AG20443 (cell line): ENCODE measurements at places on chromosomes 7 and 10.
A peak's percentile ranks its signal among the peaks of the same experiment; 100 is the strongest.

DNA sequence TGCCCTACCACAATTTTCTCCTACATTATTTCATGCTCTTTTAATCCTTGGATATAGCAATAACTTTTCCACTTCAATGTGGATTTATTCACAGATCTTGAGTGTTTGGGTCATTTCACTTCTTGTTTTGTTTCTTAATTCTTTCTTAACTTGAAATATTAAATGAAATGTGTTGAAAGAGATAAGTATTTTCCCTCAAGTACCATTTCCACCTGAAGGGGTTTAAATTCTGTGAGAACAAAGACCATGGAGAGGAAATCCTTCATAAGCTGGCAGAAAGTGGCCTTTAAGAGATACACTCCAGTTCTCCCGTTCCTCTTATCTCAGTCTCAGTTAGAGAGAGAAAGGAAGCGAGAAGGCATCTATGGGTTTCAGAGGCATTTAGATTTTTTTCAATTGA lies 14.1 kb upstream of the DLD start:
- no peak for DNase-seq

DNA sequence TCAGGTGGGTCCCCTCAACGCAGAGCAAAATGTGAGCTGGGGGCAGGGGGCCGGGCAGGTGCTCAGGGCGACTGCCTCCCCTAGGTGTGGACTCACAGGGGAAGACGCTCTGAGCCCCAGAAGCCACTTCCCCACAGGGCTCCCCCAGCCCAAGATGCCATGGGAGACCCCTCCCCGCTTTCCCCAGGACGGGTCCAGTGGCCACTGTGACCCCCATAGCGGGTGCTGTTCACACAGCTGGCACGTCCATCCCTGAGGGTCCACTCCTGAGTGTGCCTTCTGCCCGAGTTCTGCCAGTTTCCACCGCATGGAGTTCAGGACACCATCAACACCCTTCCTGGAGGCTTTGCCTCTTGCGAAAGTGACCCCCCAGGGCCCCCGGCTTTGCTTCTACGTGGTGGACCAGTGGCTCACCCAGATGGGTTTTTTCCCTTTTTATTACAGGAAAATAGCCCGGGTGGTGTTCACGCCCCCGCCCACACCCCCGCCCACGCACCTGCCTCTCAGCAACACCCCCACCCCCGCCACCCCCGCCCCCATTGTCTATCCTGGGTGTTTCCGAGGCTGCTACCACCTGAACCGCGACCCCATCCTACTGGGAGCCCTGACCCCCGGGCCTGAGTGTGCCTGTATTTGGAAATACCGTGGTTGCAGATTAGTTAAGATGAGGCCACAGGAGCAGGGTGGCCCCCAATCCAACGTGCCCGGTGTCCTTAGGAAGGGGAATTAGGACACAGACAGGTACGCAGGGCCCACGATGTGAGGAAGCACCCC lies 32.0 kb downstream of the ADAP1 start:
- no peak for DNase-seq

GRCh38 chr10:6719561-6719960 lies 139.5 kb upstream of the PRKCQ start:
- DNase-seq: no peak

- DNase-seq: no peak
Observed at GRCh38 chr7:143360788-143361551, 1.5 kb downstream of the FAM131B start.

DNA sequence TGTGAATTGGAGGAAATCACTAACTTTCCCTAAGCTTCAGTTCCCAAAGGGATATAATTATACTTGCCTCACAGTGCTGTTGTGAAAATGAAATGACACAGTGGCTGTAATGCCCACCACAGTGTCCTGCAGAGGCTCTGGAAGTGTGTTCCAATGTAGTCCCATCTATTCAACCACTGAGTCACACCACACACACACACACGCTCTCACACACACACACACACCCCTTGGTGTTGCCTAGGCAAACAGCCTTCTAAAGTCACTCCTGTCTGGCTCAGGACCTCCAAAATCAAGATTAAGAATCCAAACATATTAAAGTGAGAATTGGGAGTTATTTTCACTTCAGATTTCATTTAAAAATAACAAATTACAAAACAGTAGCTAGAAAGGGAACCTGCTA lies 73.3 kb downstream of the NRCAM start:
- DNase-seq: no peak

DNA sequence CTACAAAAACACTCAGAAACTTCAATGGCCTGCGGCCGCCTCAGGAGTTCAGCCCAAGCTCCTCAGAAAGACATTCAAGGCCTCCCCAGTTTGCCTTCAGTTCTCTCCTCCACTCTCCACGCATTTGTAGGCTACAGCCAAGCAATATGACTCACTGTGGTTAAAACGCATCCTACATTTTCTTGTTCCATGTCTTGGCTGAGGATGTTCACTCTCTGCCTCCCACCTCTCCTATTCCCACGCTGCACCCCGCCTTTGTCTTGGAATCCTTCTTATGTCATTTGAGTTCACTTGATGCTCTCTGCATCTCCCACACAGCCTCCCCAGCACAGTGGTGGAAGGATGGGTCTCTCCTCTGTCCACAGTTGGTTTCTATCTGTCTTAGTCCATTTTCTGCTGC lies 184.8 kb downstream of the NPSR1 start:
- DNase-seq: no peak

DNA sequence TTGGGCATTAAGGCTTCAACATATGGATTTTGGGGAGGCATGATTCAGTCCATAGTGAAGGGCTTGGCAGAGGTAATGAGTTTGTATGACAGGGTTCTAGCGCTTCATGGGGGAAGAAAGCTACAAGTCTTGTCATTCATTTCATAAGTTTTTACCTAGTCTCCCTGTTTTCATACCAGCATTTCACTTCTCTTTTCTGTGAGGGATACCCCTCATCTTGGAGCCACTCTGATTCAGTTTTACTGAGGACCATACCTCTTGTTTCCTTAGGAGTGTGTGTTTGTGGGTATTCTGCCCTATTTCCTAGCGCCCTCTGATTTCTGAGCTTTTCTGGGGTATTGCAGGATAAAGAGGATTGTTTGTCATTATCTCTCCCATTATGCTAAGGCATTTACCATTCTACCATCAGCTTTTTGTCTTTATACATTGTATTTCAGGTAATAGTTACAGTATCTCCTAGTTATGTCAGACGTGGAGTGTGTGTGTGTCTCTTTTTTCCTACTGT lies 6.8 kb downstream of the RSBN1L start:
- DNase-seq: no peak

DNA sequence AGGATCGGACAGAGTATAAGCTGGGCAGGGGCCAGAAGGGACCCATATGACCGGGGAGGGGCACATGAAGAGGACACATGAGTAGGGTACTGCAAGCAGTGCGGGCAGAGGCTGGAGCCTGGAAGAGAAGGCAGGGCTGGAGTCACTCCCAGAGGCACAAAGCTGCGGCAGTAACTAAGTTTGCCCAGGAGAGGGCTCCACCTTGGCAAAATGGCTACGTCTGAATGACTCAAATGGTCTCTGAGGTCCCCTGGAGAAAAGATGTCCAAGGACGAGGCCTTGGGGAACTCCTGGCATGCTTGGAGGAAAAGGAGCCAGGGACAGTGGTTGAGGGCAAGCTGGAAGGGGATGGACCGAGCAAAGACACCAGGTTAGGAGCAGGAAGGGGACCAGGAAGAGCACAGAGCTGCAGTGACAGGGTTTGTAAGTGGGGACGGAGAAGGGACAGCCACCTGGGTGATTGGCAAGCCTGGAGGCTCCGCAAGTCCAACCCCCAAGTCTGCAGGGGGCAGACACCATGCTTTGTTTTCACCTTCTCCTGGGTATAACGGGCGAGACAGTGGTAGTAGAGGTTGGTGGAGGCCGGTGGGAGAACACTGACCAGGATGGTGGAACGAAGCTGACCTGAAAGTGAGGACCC lies 43.1 kb upstream of the LBX1 start:
- DNase-seq: peak; percentile 87

- DNase-seq: peak; percentile 27
Observed at GRCh38 chr7:96061009-96061408, 260.9 kb downstream of the SLC25A13 start.

DNA sequence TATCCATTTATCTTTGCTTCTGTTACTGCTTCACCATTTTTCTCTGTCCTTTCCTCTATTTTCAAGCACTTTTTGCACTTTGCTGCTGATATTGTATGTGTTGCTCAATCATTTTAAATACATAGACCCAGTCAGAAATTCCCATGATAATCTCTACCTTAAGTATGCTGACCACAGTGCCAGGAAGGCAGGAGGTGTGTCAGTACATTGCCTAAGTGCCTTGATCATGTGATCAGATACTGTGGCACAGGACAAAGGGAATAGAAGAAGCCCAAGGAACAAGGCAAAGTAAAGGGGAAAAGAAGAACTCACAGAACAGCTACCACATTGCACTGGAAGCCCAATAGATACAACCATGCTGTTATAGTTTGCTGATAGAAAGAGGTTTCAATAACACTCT lies 53.7 kb upstream of the CD36 start:
- no peak for DNase-seq

DNA sequence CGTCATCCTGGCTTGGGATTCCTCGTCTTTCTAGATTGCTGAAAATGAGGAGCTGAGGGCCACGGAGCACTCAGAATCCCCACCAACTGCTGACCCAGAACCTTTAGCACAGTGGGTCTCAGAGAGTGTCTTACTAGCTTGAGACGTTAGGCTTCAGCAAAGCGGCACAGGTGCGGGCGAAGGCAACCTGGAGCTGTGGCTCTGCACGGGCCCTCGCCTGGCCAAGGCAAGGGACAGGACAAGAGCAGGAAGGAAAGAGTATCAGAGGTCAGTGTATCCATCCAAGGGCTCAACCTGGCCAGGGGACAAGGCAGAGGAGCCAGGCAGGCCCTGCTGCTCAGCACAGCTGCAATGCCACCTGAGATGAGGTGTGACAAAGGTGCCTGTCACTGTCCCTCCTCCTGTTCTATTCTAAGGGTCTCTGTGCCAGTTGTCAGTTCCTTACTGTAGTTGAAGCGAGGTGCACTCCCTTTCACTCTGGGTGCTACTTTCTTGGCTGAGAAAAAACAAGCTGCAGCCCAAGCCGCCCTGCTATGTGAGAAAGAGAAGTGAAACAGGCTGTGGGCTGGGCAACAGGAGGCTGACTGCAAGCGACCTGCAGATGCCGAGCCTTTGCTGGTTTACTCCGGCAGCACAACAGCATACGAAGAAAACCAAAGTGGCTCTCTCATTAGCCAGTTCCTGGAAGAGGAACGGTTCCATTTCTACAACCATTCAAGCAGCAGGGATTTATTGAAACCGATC lies 33.3 kb upstream of the KDM7A start:
- DNase-seq: no peak

DNA sequence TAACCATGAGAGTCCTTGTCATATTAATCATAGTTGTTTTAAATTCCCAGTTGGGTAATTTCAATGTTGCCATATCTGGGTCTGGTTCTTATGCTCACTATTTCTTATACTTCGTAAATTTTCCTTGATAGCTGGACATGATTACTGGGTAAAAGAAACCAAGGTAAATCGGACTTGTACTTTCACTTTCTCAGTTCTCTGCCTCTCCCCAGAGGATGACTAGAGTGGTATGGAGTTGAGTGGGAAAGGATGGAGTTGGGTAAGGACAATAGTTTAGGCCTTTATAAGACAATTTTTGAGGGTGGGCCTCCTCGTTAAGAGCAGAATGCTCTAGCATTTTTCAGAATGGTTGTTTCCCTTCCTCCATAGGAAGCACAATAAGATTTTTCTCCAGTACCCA lies 106.1 kb downstream of the CRPPA start:
- DNase-seq: no peak

GRCh38 chr7:84524714-84525694 lies 330.4 kb upstream of the SEMA3A start:
- peak; percentile 56 for DNase-seq

DNA sequence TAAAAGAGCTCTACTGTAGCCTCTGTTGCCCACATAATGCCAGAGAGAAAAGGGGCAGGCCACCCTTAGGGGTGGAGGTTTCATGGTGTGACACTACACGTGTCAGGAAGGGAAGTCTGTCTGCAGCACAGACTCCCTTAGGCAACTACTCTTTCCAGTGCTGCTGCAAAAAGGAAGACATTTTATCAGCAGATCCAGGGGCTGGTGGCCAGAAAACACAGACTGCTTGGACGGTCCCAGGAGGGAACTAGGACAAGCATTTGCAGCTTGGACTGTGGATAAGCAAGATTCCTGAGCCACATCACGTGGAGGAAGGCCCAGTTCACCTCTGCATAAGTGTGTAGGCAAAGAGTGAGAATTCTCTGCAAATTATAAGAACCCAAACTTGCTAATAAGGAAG lies 220.8 kb downstream of the FANK1 start:
- DNase-seq: no peak

- no peak for DNase-seq
Observed at GRCh38 chr10:74022926-74023629, 25.2 kb downstream of the VCL start.

DNA sequence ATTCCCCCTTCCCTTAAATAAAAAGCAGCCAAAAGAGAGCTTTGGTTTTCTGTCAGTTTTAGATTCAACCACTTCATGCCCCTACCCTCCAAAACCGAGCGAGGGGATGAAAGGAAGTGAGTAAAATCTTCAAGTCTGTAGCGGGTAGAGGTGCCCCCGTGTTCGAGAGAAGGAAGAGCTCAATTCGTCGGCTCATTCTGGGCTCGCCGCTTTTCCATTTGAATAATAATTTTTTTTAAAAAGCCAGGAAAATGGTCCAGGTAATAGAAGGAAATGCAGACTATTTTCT lies 436.2 kb upstream of the GALNT17 start:
- DNase-seq: peak; percentile 33

- no peak for DNase-seq
Observed at GRCh38 chr7:78111386-78111785, 312.8 kb downstream of the PHTF2 start.

DNA sequence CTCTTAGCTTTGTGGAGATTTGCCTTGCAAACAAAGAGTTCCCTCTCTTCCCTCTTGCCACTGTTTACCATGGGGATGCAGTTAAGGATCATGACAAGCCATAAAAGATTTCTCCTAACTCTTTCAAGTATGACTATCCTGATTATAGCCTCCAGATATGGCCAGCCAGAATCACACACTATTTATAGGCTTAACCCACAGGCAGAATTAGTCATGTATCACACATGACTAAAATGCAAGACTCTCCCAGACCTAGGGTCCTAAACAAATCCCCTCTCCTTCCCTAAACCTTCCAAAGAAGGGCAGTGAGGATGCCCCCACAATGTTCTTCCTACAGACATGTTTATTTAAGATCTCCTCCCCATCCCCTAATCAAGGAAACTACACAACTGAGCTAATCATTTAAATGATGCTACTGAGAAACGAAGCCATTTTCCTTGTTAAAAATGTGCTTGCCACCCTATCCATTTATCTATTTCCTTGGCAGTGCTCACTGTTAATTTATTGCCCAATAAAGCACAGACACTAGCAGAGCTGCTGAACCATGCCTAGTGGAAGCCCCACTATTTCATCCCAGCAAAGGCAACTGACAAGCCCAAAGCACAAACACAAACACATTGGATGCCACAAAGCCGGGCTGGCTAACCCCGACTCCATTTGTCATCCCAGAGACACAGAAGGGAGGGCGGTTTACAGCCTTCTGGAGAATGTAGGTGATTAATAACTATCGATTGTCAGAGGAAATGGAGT lies 363.4 kb downstream of the KCNMA1 start:
- no peak for DNase-seq

DNA sequence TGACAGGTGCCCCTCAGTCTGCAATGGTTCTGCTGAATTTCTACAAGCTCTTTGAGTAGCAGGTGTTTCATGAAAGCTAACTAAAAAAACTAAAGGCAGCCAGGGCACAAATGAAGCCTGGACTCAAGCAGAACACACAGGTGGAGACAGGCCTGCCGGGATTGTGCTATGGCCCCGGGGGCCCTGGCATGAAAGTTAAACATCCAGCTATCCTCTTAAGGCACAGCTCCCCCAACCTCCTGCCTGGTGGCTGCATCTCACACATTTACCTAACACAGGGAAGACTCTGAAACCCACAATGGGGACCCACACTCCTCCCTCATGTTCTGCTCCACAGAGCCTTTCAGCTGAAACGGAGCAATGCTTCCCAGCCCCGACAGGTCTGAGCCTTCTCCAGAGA lies 76.3 kb upstream of the CAMK2B start:
- no peak for DNase-seq
